ENCODE measurements at places on chromosomes 16 and 17. TPM values are rescaled to one million over a fixed set of nuclear protein-coding genes. Genes with fewer than 3 reads are reported as not detected.

The RDM1 gene
- total RNA-seq: 5.5 TPM

The SLC6A2 gene
- total RNA-seq: 0.10 TPM

The ITGAX gene
- 0.49 TPM for total RNA-seq

The MT4 gene
- total RNA-seq: not detected

The SLC46A1 gene
- total RNA-seq: 16.9 TPM

The LPO gene
- total RNA-seq: not detected
